ENCODE measurements at places on chromosomes 6 and 20. TPM values are rescaled to one million over a fixed set of nuclear protein-coding genes. Genes with fewer than 3 reads are reported as not detected.
A peak's percentile ranks its signal among the peaks of the same experiment; 100 is the strongest.

DNA sequence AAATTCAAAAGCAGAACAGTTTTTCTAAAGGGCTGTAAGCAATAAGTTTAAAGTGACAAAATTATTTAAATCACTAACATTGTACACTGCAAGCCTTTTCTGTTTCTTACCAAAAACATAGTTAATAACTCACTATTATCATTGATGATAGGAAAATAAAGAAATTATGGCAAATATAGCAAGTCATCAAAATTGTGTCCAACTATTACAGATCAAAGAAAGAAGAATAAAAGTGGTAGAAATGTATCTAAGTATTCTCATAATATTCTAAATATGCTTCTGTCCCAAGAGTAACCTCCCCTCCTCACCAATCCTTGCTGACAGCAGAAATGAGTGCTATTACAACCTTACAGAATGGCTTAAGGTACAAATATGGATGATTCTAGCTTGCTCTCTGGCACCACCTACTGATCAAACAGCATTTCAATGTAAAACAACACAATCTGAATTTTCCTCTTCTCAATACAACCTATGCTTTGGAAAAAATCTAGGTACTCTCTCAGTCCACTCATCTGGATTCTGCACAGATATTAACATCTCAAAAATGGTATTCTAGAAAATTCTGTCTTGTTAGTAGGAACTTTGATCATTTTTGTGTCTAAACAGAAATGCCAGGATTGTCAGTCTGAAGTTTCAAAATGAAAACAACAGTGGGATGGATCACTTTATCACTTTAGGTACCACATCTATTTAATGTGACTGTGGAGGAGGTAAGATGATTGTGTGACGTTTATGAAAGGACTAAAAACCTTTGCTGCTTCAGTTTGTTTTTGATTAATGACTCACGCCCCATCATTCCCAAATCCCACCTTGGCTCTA is 40.9 kb downstream of the ZFP64 start:
- peaks cover 13% of the 10 kb centered on the region for H3K36me3 ChIP-seq
- H3K4me1 ChIP-seq, result no peaks in the 10 kb centered on the region
- no peak overlapping the region for H3K4me3 ChIP-seq
- no peaks in the 10 kb centered on the region for H3K27me3 ChIP-seq
- H3K27ac ChIP-seq, result no peak overlapping the region
- peak; percentile 43 for DNase-seq

SLC22A2 gene
- total RNA-seq, result not detected

SIRPB2 gene
- 41.5 TPM for total RNA-seq

ZGPAT gene
- total RNA-seq, result 34.9 TPM

NRSN1 gene
- total RNA-seq, result not detected

DNA sequence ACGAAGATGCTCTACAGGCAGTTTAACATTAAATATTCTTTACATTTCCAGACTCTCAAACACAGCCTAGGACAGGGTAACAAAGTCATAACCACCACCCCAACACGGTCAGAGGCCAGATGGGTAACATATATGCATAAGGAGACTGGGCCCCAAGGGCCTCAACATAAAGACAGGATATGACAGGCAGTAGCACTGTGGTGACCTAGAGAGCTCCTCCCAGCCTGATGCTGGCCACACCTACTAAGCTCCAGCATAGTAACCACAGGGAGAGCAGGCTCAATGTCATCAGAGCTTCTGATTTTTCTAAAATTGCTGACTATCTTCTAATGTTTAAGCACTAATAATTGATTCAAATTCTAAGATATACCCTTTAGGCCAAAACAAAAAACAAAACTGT is 21.7 kb downstream of the SMLR1 start:
- DNase-seq, result no peak
- peaks cover 13% of the 10 kb centered on the region for H3K36me3 ChIP-seq
- H3K4me3 ChIP-seq, result no peak overlapping the region

DNA sequence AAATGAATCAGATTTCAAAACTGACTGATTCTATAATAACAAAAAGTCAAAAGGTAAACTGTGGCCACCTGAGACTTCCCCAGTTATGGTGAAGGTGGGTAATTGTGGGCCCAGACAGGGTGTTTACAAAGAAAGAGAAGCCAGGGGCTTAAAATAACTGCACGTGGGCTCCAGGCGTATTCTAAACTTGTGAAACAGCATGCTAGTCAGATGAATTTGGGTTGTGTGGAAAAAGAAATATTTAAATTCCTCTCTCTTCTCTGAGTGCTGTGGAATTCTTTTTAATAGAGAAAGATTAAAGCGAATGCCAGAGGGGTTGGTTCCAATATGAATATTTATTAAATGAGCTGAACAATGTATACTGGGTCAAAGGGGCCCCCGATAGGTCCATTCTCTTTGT is 166.3 kb upstream of the AFDN start:
- no peak for DNase-seq
- peaks cover 7% of the 10 kb centered on the region for H3K4me1 ChIP-seq
- no peak overlapping the region for H3K4me3 ChIP-seq
- no peaks in the 10 kb centered on the region for H3K36me3 ChIP-seq
- H3K27me3 ChIP-seq, result peaks cover 5% of the 10 kb centered on the region

- H3K36me3 ChIP-seq, result no peaks in the 10 kb centered on the region
- no peaks in the 10 kb centered on the region for H3K4me1 ChIP-seq
- no peak overlapping the region for H3K27ac ChIP-seq
- H3K27me3 ChIP-seq, result no peaks in the 10 kb centered on the region
- H3K4me3 ChIP-seq, result no peak overlapping the region
Measured at GRCh38 chr6:129740013-129740412, 30.0 kb upstream of the ARHGAP18 start.

DNA sequence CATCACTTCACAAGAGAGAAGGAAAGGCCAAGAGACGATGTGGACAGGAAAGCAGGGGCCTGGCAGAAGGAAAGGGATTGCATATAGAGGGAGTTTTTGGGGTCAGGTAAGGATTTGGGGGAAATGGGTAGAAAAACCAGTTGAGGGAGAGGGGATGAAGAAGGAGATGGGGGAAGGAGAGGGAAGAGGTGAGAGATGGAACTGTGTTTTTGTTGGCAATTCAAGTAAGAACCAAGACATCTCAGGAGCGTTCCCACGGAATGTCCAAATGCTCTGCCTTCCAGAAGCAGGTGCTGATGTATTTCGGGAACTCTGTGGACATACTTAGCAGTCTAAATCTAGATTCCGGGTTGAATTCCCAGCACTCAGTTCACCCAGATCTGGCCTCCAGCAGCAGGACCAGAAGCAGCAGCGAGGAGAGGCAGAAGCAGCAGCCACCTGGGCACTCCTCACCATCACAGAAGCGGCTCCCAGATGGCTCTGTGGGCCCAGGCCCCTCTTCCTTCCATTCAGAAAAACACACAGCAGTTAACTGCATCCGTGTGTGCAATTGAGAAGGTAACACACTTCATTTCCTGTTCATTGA is 88.8 kb downstream of the DZANK1 start:
- H3K36me3 ChIP-seq, result no peaks in the 10 kb centered on the region
- H3K27ac ChIP-seq, result no peak overlapping the region
- no peaks in the 10 kb centered on the region for H3K27me3 ChIP-seq
- H3K4me3 ChIP-seq, result no peak overlapping the region
- no peaks in the 10 kb centered on the region for H3K4me1 ChIP-seq

All from endothelial cell (in vitro differentiated cells).